ENCODE measurements at places on chromosomes 1 and 21.

GRCh38 chr1:158506369-158506987 lies 34.5 kb downstream of the OR10R2 start:
- DNase-seq: no peak

DNA sequence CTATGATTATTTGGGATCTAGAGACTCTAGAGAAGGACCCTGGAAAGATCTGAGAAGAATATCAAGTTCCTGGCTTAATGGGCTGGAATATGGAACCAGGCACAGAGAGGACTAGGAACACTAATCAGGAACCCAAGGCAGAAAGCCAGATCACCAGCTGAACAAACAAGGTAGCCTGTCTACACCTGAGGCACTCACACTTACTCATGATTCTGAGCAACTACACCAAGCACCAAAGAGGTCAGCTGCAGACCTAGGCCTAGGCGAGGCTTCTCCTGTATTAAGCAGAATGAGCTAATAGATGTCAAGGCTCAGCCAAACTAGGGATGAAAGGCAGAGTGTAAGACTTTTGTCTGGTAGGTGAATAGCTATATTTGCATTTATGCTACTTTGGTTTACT lies 368.1 kb downstream of the LTN1 start:
- no peak for DNase-seq

- no peak for DNase-seq
Observed at GRCh38 chr1:164534863-164535610, 23.9 kb upstream of the PBX1 start.

DNA sequence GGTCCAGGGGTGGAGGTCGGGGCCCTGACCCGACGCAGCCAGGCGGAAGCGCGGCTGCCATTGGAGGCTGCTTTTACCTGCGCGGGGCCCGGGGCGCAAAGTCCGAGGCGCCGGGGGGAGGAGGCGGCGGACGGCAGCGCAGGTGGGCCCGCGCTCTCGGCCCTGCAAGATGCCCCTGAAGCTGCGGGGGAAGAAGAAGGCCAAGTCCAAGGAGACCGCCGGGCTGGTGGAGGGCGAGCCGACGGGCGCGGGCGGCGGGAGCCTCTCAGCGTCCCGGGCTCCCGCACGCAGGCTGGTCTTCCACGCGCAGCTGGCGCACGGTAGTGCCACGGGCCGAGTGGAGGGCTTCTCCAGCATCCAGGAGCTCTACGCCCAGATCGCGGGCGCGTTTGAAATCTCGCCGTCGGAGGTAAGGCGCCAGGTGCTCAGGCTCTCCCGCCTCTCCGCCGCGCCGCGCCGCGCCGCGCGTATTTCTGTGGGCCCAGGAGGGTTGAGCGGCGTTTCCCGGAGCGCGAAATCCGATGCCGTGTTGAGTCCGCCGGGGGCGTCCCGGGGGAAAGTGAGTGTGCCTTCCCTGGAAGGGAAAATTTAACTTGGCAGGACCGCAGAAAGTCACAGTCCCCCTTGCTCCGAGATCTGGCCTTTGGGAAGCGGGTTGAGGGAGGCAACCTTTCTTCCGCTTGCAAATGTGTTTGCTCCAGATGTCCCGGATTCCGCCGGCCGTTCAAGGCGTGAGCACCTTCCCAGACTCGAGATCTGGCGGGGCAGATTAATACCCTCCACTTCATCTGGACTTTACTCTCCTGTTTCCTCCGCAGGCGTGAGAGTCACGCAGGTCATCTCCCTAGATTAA lies at the start of gene GIPC2:
TSS of gene GIPC2 (plus strand) at position 41 of the 853 bp plus-strand sequence. CDS start at position 170, 129 bp downstream.
- DNase-seq: no peak

DNA sequence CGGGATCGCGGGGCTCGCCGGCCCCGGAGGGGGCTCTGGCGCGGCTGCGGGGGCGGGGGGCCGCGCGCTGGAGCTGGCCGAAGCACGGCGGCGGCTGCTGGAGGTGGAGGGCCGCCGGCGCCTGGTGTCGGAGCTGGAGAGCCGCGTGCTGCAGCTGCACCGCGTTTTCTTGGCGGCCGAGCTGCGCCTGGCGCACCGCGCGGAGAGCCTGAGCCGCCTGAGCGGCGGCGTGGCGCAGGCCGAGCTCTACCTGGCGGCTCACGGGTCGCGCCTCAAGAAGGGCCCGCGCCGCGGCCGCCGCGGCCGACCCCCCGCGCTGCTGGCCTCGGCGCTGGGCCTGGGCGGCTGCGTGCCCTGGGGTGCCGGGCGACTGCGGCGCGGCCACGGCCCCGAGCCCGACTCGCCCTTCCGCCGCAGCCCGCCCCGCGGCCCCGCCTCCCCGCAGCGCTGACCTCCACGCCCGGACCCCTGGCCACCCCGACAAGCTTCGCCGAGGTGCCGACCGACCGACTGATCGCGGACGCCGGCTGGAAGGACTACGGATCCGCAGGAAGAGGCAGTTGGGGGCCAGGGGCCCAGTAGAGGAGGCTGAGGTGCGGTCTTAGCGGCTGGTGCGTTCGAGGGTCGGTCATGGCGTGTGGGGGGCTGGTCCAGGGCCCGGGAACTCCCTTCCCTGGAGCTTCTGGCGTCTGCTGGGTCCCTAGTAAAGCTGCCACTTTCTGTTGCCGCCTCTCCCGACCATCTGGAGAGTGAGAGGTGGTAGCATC lies 711 bp downstream of the TRNP1 start:
- no peak for DNase-seq

DNA sequence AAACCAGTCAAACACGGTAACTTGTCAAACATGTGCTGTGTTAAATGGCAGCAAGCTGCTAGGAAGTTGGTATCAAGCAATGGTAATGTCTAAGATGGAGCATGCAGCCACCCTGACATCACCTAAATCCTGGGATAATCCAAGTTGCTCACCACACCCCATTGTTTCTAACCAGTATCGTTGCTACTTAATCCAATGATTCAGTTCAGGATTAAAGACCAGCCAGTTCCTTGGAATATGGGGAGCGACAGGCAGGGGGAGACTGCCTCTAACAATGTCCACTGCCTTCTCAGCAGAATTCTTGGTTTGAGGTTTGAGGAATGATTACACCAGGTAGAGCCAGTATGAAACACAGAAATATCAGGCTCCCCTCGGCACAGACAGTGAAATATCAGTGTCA lies 122.1 kb upstream of the IFFO2 start:
- DNase-seq: peak; percentile 41

GRCh38 chr1:100343897-100344296 lies 8.4 kb upstream of the CDC14A start:
- no peak for DNase-seq
